ENCODE measurements at places on chromosomes 5 and 9.

DNA sequence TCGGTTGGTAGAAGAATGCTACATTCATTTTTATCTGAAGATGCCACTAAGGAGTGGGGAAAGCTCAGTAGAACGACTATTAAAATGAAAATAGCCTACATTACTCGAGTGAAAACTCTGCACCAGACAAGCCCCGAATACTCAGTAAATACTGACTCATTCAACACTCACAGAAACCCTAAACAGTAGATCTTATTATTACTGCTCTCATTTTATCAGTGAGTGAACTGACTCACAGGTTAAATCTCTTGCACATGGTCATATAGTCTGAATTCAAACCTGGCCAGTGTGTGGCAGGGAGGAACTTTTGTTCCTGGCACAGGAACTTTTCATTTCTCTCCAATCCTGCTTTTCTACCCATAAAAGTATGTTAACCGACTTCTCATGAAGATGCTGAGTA, 9.6 kb upstream of the PAPPA start:
- DNase-seq = no peak

- no peak for DNase-seq
Measured at GRCh38 chr5:81091199-81091598, 131.0 kb downstream of the RASGRF2 start.

DNA sequence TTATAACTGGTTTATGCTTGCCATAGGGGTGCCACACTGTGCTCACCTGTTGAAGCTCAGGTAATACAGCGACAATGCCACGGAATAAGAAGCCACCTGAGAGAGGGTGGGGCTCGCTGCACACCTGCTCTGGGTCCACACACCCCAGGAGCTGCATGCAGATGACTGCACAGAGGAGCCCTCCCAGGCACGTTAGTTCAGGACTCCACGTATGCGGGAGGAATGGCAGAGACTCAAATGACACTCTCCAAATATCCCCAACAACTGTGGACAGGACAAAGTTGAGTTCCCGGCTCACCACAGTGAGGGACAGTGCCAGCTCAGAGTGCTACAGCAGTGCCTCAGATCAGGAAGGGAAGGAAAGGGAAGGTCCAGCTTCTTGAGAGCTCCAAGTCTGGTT, 5.8 kb upstream of the FCN1 start:
- DNase-seq = no peak

DNA sequence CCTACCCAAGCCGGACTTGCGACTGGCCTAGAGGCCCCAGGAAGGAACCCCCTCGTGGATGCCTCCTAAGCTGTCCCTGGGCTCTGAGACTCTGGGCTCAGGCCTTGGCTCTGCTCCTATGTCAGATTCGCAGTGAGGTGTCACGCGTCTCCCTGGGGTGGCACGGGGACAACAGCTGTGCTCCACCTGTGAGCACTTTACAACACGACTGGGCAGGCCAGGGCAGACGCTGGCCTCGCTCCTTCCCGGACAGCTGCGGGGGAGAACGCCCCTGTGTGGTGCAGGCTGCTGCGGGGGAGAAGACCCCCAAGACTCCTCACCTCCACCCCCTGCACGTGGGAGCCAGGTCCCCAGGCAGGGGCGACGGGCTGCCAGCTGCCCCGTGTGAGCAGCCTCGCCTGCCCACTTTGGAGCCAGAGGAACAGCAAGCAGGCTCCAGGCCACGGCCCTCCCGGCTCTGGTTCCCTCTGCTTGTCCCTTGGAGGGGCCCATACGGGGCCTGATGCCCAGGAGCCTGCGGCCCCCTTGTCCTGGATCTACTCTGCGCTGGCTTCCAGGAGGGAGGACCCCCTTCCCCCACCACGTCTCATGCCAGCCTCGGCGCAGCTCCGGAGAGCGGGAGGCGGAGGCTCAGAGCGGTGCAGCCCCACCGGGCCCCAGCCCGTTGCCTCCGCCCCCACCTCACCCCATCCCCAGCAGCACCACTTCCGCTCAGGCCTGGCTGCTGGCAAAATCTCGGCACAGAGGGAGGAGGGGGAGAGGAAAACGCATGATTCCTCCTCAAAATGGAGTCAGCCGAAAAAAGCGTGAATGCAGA, 36.0 kb downstream of the SARDH start:
- DNase-seq = peak; percentile 54

DNA sequence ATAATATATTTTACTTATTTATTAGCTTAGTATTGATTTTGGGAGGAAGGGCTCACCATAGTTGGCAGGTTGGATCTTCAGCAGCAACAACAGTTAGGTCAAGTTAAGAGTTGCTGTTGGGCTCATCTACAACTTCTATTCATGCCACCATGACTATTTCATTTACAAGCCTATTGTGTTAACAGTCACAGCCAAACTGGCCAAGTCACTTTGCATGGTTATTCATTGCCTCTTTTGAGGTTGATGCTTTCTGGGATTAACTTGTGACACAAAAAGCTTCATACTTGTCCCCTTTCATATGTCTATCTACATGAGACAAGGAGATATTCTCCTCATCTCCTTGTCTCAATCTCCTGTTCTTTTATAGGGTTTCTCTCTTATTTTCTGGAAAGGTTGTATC, 98.3 kb downstream of the WDR70 start:
- DNase-seq = no peak

GRCh38 chr5:148998174-148998797, 64.6 kb downstream of the SH3TC2 start:
- no peak for DNase-seq

GRCh38 chr5:17847286-17847685, 213.0 kb downstream of the TAF11L14 start:
- DNase-seq = no peak

DNA sequence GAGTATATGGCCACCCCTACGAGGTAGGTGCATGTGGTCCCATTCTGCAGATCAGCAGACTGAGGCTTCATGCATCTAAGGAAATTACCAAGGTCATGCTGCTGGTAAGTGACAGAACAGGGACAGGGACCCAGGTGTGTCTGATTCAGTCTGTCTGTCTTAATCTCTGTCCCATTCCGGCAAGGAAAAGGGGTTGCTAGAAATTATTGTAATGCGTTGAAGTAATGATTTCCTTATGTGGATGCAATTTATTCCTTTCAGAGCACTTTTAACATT, 76.8 kb downstream of the AMBP start:
- DNase-seq = no peak

- no peak for DNase-seq
Measured at GRCh38 chr9:35828716-35829083, at the start of gene FAM221B. TSS of gene FAM221B (minus strand) at chr9:35828732. CDS start at chr9:35826161, 2,571 bp downstream.

DNA sequence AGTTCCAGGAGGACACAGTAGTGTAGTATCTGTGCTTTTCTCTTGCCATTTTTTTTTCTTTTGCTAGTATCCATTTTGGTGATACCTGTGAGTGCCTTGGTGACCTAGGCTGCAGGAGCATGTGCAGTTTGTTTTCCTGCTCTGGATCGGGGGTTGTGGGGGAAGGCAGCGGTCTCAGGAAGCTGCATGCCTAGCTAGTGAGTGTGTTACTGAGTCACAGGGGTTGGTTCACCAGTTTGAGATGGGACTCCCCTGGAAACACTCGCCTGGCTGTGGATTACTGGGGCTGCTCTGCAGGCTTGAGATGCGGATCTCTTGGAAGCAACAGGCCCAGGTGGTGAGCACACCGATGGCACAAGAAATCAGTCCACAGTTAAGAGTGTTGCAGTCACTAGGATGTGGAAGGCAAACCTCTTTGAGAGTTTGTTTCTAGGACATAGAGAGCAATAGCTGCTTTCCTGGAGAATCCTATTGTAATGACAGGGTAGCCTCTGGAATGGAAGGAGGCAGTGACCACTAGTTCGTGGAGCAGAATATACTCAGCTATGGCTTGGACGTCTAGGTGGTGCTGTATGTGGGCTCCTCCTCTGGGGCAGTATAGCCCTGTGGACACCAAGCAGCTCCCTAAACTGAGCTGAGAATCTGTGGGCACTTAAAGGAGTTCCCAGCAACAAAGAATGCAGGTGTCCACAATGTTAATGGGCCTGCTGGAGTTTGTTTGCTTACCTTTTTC, 20.0 kb upstream of the SPATA31E1 start:
- DNase-seq = no peak

- no peak for DNase-seq
Measured at GRCh38 chr5:159888860-159889259, 27.4 kb upstream of the ADRA1B start.
